ENCODE measurements at places on chromosomes 2 and 18. TPM values are rescaled to one million over a fixed set of nuclear protein-coding genes. Genes with fewer than 3 reads are reported as not detected.

HRH4 gene
- total RNA-seq, result not detected

HSPD1 gene
- 171 TPM for total RNA-seq

COL3A1 gene
- total RNA-seq, result 408 TPM

RAB17 gene
- not detected for total RNA-seq

OSR1 gene
- 12.4 TPM for total RNA-seq

ANKRD44 gene
- total RNA-seq, result 15.6 TPM

TBC1D8 gene
- 1.3 TPM for total RNA-seq

C1GALT1C1L gene
- total RNA-seq, result 0.28 TPM

EPC2 gene
- total RNA-seq, result 26.1 TPM

SLC38A11 gene
- total RNA-seq, result under 0.01 TPM

FZD7 gene
- 62.4 TPM for total RNA-seq

CROCC2 gene
- not detected for total RNA-seq

BCL11A gene
- 1.7 TPM for total RNA-seq

Data from IMR-90 (cell line).